ENCODE measurements at places on chromosomes 5 and 9. TPM values are rescaled to one million over a fixed set of nuclear protein-coding genes. Genes with fewer than 3 reads are reported as not detected.

YIPF5 gene
- 69.8 TPM for total RNA-seq

PDZD2 gene
- 0.21 TPM for total RNA-seq

TAF11L5 gene
- not detected for total RNA-seq

HCN1 gene
- not detected for total RNA-seq

HAVCR1 gene
- 28.9 TPM for total RNA-seq

ARL10 gene
- total RNA-seq, result 0.59 TPM

NR2F1 gene
- total RNA-seq, result 4.8 TPM

SFXN1 gene
- total RNA-seq, result 91.3 TPM

C9orf40 gene
- total RNA-seq, result 11.2 TPM

IFNA2 gene
- not detected for total RNA-seq

GPR151 gene
- total RNA-seq, result not detected

MEIKIN gene
- not detected for total RNA-seq

SPINK4 gene
- total RNA-seq, result not detected

ACTBL2 gene
- total RNA-seq, result 0.08 TPM

NUTM2G gene
- not detected for total RNA-seq

RNF145 gene
- total RNA-seq, result 142 TPM

HTR1A gene
- total RNA-seq, result not detected

PCDHA9 gene
- total RNA-seq, result not detected

CATSPER3 gene
- total RNA-seq, result 0.41 TPM

GABRA6 gene
- not detected for total RNA-seq

SLC27A4 gene
- total RNA-seq, result 35.9 TPM

PCDHB12 gene
- not detected for total RNA-seq

C5orf52 gene
- total RNA-seq, result not detected

SLC6A18 gene
- total RNA-seq, result not detected

DNAJC18 gene
- 7.9 TPM for total RNA-seq

HK3 gene
- not detected for total RNA-seq

ANGPTL2 gene
- not detected for total RNA-seq

FAM153A gene
- not detected for total RNA-seq

CARTPT gene
- total RNA-seq, result not detected
